ENCODE measurements at places on chromosomes 7 and 10. TPM values are rescaled to one million over a fixed set of nuclear protein-coding genes. Genes with fewer than 3 reads are reported as not detected.

The PNLIPRP3 gene
- total RNA-seq, result not detected

The LRRC61 gene
- total RNA-seq, result 3.4 TPM

The TRPV6 gene
- total RNA-seq, result 4.2 TPM

- no peak for DNase-seq
Observed at GRCh38 chr10:34644224-34644623, 170.9 kb downstream of the PARD3 start.

GRCh38 chr10:71776481-71776925 is 3.2 kb upstream of the VSIR start:
- DNase-seq, result no peak

DNA sequence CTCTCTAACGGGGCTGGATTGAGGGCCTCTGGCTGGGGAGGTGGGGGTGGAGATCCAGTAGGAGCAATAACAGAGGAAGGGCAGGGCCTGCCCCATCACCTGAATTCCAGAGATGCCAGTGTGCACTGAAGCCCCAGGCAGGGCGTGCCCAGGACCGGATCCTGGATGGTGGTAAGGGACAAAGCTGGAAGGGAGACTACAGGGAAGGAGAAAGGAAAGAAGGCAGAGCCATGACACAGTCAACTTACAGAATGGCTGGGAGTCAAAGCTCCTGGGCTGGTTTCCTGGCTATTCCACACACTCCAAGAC is 666 bp downstream of the TMEM139 start:
- DNase-seq, result no peak

DNA sequence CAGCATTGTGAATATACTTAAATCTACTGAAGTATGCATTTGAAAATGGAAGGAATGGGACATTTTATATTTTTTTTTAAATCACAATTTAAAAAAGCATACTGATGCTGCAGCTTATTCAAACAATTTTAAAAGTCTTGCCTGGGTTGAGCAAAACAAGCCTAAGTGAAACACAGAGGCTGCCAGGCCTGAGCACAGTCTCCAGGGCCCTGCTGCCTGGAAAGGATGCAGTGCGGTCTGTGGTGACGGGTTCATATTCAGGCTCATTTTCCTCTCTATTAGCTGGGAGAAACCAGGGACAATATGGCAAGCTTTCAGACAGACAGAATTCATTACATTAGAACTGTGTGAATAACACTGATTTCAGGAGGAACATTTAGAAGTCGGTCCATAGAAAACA is 251.9 kb downstream of the COBL start:
- DNase-seq, result no peak

- no peak for DNase-seq
Observed at GRCh38 chr10:128875956-128876736, 590.9 kb upstream of the MGMT start.

GRCh38 chr7:12764458-12764891 is 77.0 kb downstream of the ARL4A start:
- DNase-seq, result no peak

Measured in mesothelial cell of epicardium (in vitro differentiated cells).